ENCODE measurements at places on chromosomes 5 and 9.

DNA sequence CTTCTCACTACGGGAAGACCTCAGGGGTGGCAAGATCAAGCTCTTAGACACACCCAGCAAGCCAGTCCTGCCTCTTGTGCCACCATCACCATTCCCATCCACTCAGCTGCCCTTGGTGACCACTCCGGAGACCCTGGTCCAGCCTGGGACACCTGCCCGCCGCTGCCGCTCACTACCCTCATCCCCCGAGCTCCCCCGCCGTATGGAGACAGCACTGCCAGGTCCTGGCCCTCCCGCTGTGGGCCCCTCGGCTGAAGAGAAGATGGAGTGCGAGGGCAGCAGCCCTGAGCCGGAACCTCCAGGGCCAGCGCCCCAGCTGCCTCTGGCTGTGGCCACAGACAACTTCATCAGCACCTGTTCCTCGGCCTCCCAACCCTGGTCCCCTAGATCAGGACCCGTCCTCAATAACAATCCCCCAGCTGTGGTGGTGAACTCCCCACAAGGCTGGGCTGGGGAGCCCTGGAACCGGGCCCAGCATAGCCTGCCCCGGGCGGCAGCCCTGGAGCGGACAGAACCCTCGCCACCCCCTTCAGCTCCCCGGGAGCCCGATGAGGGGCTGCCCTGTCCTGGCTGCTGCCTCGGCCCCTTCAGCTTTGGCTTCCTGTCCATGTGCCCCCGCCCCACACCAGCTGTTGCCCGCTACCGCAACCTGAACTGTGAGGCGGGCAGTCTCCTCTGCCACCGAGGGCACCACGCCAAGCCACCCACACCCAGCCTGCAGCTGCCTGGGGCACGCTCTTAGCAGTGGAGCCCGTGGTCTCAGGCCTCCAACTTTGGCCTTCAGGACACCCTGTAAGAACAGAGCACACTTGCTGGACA lies 4.1 kb downstream of the TESK1 start:
- DNase-seq: no peak

DNA sequence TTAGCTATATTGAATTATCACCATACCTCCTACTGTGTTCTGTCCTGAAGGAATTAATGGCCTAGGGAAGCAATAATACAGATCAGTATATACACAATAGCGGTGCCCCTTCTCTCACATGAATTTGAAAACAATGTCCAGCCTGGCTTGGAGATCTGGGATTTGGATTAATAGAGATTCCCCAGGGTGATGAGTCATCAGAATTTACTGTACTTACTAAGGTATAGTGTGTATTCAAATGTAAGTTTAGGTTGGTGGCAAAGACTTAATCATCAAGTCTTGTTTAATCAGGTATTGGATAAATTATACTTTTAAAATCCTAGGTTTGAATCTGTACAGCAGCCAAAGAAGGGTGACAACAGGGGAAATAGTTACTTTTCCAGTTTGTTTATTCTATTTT lies 121.5 kb downstream of the FEM1C start:
- DNase-seq: no peak

GRCh38 chr9:23774266-23774665 lies 51.8 kb downstream of the ELAVL2 start:
- no peak for DNase-seq

- no peak for DNase-seq
Observed at GRCh38 chr5:154758977-154759376, 3.8 kb downstream of the LARP1 start.

DNA sequence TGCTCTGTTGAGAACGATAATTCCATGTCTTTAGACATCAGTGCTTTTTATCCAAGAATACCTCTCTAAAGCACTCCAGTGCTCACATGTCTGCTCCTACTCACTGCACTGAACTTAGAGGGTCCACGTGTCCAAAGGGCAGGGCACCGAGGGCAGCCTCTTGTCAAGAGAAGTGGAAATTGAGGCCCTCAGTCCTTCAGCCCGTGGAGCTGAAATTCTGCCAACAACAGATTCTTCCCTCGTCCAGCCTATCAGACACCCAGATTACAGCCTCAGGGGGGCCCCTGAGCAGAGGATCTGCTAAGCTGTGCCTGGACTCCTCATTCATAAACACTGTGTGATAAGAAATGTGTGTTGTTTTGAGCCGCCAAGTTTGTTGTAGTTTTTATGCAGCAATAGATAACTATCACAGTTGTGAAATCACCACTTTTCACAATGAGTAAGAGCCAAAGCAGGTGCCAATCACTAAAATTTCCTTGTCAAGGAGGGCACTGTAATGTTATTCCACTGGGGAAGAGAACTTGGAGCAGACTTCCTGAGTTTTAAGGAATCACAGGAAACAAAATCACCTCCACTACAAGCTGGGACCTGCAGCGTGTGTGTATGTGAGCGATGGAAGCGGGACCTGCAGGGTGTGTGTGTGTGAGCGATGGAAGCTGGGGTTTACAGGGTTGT lies 58.8 kb upstream of the IGFBPL1 start:
- no peak for DNase-seq

GRCh38 chr9:88280816-88281382 lies 107.3 kb upstream of the SPIN1 start:
- DNase-seq: no peak

DNA sequence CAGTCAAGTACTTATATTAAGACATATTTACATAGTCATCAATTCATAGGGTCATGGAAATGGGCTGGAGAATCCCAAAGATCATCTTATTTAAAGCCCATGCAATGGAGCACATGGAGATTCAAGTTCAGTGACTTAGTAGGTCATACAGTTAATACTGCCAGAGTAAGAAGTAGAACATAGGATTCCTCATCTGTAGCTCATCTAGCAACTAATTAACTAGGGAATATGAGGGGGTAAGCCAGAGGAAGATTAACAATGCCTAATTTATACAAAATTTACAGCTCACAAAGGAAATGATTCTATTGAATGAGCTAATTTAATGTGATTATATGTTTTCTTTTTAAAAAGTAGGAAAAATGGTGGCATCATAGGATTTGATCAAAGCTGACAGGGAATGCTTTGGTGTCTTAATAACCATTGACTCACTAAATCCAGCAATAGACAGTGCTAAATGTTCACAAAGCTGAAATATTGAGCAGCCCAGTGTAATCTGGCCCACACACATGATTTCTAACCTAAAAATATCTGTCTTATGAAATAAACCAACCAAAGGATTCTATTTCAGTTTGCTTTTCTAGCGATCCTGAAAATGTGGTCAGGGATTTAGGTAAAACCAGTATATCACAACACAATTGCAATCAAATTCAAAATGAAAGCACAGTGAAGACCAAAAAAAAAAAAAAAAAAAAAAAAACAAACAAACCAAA lies 53.3 kb downstream of the PRDM6 start:
- no peak for DNase-seq

- no peak for DNase-seq
Observed at GRCh38 chr9:78311886-78312524, 15.1 kb downstream of the PSAT1 start.

GRCh38 chr9:110016340-110016739 lies 191.6 kb downstream of the C9orf152 start:
- DNase-seq: no peak

GRCh38 chr5:154385236-154385512 lies 60.6 kb upstream of the SAP30L start:
- DNase-seq: no peak

- DNase-seq: no peak
Observed at GRCh38 chr5:174444479-174445188, 279.7 kb upstream of the MSX2 start.

- no peak for DNase-seq
Observed at GRCh38 chr9:21477466-21477865, 4.6 kb downstream of the IFNE start.

DNA sequence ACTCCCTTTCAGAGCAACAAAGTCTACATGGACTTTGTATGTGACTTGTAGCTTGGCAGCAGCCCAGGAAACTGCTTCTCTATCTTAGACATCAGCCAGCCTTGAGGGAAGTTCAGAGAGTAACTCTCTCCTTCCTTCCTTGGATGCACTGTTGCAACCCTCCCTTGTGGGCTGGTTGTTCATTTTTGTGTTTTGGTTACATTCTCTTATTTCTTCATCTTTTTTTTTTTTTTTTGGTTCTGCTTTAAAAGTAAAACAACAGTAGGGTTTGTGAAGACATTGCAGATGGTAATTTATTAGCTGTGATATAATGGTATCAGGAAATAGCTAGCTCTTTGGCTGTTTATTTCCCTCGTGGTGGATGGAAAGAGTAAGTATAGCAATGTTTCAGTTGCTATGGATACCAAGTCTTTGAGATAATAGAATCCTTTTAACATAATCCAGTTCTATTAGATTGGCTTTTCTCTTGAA lies 97.9 kb upstream of the MAMDC2 start:
- no peak for DNase-seq

Data from activated naive CD4-positive, alpha-beta T cell treated with Interleukin-2 at 50 U/mL for 16 hours (primary cell).